CD4-positive, alpha-beta T cell (primary cell): ENCODE measurements at places on chromosomes 5 and 9.

- no peak for DNase-seq
These were observed 16.6 kb downstream of the WWC1 start for GRCh38 chr5:168307925-168308584.

DNA sequence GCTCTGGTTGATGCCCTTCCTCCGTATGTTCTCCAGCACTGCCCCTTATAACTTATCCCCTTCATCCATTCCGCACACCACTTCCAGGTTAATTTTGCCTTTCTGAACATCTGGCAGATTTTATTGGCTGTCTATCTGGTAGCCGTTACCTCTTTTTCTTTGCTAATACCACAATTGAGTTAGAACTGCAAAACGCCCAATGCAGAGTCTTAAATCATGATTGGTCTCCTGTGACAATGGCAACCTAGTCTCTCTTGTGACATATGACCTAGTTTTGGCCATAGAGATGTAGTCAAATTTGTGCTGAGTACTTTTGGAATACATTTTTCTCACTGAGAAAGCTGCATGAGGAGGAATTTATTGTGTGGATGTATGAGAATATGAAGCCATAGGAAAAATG, 365.7 kb upstream of the PRR16 start:
- DNase-seq, result no peak

GRCh38 chr5:157366741-157367674, 93.0 kb upstream of the NIPAL4 start:
- no peak for DNase-seq

- DNase-seq, result no peak
These were observed 193.7 kb downstream of the CYLC2 start for GRCh38 chr9:103188781-103189350.

GRCh38 chr5:99945478-99946442, 589.4 kb upstream of the FAM174A start:
- DNase-seq, result no peak

DNA sequence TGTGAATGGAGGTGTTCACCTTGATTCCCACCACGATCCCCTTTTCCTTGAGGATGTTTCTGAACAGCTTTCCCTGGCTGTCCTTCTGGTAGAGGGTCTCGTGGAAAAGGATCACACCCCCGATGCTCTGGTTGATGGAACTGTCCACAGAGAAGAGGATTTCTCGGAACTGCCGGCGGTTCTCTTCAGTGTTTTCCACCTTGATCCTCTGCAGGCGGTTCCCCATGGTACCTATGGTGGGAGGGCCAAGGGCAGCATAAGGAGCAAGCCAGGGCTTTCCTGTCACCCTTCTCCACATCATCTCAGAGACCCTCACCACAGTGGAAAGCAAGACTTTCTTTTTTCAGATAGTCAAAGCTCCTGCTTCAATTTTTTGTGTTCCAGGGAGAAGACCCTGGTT, 5.8 kb downstream of the ALDOB start:
- no peak for DNase-seq
